ENCODE measurements at places on chromosomes 7 and 10. TPM values are rescaled to one million over a fixed set of nuclear protein-coding genes. Genes with fewer than 3 reads are reported as not detected.

DNA sequence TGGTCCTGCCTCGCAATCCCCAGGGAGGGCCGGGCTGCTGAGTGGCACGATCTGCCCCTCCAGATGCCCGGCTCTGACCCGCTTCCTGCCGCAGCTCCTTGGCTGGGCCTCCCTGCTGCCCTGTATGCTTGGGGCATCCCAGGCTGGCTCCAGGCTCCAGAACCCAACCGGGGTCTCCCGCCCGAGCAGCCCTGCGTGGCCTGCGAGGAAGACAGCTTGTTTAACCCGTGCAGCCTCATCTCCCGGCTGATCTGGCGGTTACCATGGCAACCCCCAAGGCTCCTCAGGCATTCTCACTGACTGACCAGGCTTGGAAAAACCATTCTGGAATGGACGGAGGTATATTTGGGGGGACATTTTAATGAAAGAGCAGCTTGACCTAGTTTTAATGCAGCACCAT is 232.4 kb upstream of the MYO3A start:
- no peak for DNase-seq

DNA sequence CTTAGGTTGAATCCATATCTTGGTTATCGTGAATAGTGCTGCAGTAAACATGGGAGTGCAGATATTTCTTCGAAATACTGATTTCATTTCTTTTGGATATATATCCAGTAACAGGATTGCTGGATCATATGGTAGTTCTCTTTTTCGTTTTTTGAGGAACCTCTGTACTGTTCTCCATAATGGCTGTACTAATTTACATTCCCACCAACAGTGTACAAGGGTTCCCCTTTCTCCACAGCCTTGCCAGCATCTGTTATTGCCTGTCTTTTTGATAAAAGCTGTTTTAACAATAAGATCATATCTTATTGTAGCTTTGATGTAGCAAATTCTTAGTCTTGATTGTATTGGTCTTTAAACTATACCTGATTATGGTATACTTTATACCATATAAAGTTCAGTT is 45.3 kb downstream of the ZNRF2 start:
- DNase-seq: no peak

GRCh38 chr7:88686468-88687229 is 72.9 kb upstream of the ZNF804B start:
- DNase-seq: no peak

GRCh38 chr10:70906953-70907636 is 18.7 kb upstream of the PCBD1 start:
- no peak for DNase-seq

- no peak for DNase-seq
Observed at GRCh38 chr7:132059141-132059540, 502.7 kb upstream of the PODXL start.

GRCh38 chr10:52378124-52378523 is 64.0 kb downstream of the DKK1 start:
- no peak for DNase-seq

DNA sequence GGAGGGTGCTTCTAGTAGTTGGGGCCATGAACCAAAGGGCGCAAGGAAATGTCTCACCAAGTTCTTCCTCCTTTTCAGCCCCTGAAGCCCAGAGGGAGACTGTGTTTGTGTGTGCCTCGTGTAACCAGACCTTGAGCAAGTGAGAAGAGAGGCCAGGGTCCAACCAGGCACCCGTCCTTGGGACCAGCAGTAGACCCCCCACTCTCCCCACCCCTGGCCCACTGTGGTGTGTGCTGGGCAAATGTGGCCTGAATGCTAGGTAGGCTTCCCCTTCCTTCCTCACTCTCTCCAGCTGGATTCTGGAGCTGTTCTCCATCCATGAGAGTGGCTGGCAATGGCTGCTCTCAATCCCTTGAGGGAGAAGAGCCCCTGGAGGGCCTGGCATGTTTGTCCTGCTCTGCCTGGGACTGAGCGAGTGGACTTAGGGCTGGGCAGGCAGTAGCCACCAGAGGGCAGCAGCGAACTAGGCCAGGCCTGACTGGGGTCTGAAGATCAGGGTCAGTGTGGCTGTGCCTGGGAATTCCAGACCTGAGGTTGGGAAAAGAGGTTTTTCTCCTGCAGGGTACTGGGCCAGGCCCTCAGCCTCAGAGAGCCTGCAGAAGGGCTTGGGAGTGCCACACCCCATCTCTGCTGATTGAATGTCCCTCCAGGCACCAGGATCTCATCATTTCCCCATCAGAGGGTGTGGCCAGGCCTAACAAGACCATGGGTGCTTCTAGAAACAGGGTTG is 12.5 kb downstream of the SFRP5 start:
- peak; percentile 44 for DNase-seq

- DNase-seq: no peak
Observed at GRCh38 chr7:90320418-90320800, 695 bp downstream of the FAM237B start.

CDC14C gene
- not detected for total RNA-seq

C7orf57 gene
- not detected for total RNA-seq

HSPB1 gene
- total RNA-seq: 26.8 TPM

BZW2 gene
- total RNA-seq: 18.4 TPM

Data from B cell (primary cell).